ENCODE measurements at places on chromosomes 1 and 21.

DNA sequence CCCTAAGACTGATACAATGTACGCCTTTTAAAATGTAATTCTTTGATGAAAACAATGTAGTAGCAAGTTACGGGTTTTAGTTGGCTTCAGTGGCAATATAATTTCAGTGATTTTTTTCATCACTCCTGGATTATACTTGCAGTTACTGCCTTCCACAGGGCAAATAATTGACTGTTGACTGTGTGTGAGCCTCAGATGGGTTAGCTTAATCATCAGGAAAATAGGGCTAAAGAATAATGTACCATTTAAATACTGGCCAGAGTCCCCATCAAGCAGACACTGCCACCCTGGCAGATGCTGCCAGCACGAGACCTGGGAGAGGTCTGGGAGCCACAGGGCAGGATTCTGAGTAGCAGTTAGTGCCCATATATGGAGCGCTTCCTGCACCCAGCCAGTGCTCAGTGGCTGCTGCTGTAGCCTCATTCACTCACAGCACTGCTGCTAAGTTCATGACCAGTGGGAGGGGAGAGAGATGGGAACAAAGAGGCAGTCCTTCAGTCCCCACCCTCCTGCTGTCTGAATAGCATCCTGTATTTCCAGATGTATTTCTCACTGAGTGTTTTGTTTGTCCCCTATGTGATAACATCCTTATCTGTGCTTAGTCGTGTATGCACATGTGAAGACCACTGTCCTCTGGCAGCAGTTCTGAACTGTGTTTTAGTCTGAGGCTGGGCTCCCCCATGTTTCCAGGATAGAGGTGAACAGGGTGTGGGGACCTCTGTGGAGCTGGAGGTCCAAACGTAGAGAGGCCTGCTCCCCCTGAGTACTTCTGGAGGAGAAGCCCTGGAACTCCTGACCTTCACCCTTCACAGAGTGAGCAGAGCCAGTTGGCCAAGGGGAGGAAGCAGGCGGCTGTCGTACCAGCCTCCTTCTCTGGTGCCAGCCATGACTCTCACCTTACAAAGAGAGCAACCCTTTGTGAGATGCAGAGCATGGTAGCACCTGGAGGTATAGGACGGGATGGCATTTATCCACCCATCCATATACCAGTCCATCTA lies 80.4 kb downstream of the ADARB1 start:
- peak; percentile 97 for ATAC-seq

DNA sequence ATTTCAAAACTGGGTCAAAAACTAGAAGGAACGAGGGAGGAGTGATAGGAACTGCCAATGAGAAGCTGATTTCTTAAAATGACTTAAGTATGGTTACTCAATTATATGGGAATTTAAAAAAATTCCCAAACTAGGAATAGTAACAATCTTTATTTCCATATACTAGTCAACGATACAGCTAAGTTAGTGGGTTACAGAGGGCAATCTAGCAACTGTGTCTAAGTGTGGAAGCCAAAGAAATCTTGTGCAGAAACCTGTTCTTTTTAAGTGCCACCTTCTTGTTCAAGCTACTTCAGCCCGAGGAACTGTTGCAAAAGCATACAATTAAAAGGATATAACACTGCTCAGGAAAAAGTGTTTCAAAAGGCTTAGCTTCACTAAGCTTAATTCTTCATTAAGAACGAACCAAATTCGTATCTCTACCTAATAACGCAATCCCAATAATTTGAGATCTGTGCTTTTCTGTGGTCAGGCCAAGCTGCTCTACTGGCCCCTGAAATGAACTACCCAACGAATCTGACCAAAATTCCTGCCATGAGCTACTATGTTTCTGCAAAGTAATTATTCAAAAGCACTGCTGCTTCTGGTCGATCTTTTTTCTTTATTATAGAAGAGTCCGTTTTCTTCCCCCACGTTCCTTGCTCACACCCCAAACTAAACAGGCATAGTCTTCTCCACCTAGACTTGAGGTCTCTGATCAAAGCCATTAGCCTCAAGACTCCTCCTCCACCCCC lies 1.8 kb downstream of the USP24 start:
- ATAC-seq = no peak

DNA sequence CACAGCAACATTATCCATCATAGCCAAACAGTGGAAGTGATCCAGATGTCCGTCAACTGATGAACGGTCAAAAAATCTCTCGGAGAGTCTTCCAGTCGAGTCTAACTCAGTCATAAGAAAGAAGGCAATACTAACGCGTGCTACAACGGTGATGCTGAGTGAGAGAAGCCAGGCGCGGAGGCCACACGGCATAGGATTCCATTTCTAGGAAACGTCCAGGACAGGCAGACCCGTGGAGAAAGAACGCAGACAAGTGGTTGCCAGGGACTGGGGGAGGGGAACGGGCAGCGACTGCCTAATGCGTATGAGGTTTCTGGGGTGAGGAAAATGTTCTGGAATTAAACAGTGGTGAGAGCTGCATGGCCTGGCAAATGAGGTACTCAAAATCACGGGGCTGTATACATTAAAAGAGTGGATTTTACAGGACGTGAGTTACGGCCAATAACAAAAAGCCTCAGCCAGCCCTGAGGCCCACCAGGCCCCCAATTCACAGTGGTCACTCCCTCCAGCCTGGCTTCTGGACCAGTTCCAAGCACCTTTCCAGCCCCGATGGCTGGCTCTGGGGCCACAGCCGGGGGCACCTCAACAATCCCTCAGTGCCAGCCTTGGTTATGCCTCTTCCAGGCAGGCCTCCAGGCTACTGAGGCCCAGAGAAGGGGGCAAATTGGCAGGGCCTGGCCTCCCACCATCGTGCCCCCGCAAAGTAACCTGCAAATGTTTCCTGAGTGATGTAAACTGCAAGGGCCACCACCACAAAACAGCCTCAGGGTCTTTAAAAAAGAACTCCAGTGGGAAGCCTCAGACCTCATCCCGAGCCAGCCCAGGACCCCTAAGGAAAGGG lies 3.4 kb downstream of the WNT9A start:
- no peak for ATAC-seq

DNA sequence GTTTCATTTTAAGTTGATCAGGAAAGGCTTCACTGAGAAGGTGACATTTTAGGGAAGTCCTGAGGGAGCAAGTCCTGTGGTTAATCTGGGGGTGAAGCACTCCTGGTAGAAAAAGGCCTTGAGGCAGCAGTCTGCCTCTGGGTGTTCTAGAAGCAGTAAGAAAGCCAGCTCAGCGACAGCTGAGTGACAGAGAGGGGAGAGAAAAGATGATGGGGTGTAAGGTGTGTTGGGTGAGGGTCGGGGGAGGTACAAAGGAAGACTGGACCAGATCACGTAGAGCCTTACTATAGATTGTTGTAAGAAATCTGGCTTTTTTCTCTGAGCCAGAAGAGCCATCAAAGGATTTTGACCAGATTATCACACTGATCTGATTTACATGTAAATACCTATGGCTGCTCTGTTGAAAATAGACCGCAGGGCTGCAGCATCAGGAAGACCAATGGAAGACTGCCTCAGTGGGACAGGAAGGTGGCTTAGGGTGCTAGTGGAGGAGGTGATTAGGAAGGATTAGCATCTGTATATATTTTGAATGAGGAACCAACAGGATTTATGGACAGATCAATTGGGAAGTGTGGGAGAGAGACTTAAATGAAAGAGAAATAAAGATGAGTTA lies 131.2 kb downstream of the CDC7 start:
- no peak for ATAC-seq

DNA sequence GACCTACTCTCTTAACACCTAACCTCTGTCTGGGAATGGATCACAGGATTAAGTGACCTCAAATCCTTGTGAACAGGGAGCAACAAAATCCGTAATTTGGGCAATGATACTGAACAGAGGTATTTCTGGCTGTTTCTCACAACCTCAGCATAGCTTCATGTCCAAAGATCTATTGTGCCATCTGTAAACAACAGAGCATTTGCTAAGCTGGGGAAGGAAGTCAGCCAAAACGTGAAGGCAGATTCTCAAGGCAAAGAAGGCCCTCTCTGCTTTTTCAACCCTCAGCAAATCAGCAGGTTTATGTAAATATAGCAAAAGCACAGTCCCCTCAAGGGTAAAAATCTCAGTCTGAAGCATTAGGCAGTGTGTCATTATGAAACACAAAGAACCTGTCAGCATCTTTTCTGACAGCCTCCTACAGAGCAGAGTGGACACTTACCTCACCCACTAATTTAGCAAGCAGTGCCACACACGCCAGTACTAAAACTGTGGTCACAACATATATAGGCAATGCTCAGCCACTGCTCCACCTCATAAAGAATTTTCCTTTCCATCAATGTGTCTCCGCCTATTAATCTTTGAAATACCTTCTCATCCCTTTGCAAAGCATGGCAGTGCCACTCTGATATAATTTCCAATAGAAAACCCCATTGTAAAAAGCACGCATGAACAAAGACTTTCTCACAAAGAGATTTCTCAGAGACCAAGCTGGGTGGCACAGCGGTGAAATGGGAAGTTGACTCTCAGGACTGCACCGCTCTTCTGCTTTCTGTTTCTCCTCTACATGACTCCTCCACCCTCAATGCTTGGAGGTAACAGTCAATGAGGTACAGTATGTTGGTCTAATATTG lies 188.0 kb downstream of the RERE start:
- no peak for ATAC-seq
